ENCODE measurements at places on chromosomes 4 and X.

DNA sequence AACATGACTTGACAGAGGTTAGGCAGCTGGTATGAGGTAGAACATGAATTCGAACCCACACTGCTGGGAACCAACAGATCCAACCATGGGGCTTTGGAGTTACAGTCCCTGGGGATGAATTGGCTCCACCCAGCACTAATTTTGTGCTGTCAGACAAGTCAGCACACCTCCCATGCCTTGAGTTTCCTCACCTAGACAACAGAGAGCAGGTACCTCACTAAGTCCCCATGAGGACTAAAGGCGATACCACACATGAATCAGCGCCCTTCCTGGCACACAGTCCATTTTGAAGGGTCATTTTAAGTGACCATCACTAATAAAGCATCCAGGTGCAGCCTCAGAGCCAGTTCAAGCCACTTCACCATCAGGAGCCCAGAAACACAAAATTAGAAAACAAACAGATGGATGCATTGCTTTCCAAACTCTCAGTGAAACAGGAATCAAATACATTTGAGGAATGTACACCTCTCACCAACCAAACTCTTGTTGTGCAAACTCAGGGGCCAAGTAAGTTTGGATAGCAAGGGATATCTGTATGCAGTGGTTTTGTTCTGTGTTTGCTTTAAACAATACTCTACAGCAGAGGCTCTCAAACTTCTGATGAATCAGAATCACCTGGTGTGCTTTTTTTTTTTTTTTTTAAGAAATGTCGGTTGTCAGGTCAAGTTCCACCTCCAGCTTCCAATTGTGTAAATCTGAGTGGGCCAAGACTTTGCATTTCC is 10.1 kb downstream of the IDS start:
- no peak for DNase-seq

GRCh38 chrX:87299563-87300160 is 217.9 kb upstream of the KLHL4 start:
- DNase-seq: no peak

GRCh38 chr4:75733369-75733768 is 9.0 kb downstream of the USO1 start:
- no peak for DNase-seq

DNA sequence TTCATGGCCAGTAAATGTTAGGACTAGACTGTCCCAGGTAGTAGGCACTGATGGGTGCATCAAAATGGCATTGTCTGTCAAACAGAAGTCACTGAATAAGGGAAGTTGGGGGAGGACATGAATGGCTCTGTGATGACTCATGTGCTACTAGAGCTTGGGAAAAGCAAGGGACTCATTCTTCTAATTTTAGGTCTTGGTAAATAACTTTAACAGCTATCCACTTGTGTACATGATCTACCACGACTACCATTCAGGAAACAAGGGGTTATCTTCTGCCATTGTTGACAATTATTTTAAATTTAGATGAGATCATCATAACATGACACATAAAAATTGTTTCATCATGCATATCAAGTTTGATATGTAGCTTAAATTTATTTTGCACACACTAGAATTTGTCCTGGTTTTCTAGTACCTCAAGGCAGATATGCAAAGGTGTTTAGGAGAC is 6.3 kb downstream of the AREG start:
- DNase-seq: no peak

- no peak for DNase-seq
These were observed 82.8 kb downstream of the MAGEB10 start for GRCh38 chrX:27890611-27891010.

DNA sequence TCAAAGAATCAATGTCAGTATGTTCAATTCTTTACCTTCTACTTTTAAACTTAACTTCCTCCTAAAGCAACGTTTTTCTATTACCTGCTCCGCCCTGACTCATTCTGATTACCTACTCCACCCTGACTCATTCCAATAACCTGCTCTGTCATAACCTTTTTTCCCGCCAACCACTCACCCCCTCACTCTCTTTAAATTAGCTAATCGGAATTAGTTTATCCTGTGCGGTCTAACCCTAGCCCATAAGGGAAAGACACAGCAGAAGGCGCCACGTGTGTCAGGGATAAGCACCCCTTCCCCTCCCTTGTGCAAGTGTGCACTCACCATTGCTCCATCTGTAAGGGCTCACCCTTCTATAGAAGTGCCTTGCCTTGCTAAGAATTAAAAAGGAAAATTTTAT is 64.4 kb downstream of the EIF4E start:
- DNase-seq: no peak

DNA sequence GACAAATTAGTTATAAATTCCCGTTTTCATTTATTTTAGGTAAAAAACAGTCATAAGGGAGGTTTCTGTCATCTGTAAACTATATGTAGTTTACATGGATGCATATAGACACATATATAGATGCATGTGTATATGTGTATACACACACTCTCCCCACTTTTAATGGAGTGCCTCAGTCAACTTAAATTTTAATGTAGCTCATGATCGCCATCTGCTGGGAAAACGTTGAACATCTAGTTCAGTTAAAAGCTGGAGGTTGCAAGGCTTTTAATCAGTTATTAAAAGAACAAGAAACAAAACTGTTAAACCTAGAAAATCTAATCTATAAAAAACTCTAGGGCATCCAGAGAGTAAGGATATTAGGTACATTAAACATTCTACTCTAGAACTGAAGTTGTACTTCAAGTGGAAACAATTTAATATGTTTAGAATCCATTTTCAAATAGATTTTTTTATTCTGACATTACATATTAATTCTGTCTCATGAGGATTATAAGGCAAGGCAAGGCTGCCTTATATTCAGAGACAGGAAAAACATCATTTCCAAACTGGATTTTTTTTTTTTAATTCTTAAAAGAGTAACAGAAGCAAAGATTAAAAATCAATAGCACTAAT is 122.6 kb downstream of the SHISA3 start:
- DNase-seq: no peak

GRCh38 chr4:15836362-15836761 is 58.2 kb downstream of the CD38 start:
- no peak for DNase-seq

DNA sequence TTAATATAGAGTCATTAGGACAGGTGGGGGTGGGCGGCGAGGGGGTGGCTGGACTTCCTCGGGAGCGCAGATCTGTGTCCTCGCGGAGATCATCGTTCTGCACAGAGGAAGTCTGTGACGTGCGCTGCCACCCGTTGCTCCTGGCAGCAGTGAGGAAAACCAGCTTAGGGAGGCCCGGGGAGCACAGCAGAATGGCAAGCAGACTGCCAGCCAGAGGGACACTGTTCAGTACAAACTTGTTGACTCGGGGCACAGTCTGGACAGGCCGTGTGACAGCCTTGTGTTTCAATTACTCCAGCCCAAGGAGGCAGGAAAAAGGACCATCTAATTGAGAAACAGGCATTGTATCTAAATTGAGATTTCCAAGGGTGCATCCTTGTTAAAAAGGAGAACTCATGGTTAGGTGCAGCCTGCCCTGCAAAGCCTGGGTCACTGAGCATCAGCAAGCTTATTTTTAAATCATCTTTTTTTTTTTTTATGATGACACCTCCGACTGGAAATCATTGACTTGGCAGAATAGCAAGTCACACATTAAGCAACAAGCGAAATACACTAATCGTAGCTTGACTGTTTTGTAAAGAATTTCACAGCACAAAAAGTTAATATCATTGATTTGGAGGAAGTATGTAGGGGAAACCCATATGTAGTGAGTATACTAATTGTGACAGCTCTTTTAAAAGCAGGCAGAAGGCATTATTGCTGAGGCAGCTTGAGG is 512.0 kb upstream of the FAT1 start:
- DNase-seq: no peak

DNA sequence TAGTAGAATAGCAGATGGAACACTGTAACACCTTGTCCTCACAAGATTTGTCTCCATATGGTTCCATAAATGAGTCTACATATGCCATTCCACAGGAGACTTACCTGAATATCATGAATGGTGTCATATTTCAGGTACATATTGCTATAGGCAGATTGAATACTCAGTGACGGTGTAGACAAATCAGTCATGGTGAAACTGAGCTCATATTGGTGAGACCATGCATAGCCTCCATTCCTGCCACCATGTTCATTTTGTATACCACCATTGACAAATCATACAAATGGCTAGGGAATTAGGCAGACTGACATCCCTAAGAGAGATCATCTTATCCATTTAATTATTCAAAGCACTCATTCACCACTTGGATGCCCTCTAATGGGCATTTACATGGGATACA is 38.0 kb upstream of the SPP1 start:
- DNase-seq: no peak

GRCh38 chr4:4486969-4487368 is 54.9 kb downstream of the STX18 start:
- no peak for DNase-seq

DNA sequence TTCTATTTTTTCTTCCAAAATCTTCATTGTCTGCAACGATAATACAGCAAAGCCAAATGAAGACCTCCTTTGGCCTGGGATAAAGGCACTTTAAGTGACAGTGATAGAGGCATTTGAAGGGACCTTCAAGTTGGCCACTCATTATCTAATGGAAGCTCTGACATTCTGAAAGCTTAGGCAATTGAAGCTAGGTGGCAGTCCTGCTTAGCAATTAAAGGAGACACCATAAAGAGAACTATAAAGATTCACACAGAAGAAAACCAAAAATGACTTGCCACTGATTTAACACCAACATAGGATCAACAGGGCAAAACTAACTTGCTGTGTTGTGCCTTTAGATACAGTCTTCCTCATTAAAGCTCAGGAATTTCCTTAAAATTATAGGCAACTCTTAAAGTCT is 103.3 kb upstream of the TSPAN7 start:
- no peak for DNase-seq

DNA sequence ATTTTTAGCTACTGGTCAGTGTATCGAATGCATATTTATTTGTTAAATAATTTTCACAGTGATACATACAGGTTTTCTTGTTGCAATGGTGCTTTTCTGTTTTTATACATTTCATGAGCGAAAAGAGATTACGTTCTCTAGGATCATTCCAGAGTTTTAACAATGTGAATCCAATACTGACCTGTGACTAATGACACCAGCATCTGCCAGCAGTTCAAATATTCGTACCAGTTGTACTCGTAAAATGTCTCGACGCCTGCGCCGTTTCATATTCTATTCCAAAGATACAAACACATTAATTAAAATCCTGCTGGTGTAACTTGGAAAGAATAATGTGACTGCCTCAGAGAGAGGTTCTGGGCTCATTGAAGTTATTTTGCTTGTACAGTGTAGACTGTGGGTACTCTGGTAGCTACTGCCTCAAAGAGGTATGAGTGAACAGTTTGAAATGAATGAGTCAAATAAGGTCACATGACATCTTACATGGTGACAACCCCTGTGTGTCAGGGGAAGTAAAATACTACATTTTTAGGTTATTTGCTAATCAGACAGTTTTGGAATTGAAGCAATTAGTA is 80.7 kb downstream of the ZAR1 start:
- no peak for DNase-seq

DNA sequence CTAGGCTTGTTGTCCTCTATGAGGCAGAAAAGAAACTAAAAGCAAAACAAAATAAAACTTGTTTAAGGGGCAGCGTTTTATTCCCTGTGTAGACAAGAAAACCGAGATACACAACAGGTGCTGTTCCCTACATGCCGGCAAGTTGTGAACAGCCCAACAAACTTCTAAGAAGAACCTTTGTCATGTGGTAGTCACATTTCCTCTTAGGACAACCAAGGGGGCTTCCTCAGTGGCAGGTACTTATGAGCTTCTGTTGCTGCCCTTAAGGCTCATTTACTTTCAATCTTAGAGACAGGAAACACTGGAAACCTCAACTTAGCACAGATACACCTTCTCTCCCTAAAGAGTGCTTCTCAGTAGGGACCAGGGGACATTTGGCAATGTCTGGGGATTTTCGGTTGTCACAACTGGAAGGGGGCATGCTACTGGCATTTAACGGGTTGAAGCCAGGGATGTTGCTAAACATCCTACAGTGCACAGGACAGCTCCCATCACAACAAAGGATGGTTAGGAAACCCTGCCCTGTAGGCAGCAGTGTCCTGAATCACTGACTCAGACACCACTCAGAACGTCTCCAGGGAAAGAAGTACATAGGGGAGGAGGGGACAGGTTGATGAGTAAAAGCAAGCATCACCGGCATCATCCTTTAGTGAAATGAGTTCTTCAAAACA is 111.0 kb downstream of the ASB9 start:
- no peak for DNase-seq

GRCh38 chr4:2721586-2721985 is 34.5 kb downstream of the TNIP2 start:
- DNase-seq: peak; percentile 65

DNA sequence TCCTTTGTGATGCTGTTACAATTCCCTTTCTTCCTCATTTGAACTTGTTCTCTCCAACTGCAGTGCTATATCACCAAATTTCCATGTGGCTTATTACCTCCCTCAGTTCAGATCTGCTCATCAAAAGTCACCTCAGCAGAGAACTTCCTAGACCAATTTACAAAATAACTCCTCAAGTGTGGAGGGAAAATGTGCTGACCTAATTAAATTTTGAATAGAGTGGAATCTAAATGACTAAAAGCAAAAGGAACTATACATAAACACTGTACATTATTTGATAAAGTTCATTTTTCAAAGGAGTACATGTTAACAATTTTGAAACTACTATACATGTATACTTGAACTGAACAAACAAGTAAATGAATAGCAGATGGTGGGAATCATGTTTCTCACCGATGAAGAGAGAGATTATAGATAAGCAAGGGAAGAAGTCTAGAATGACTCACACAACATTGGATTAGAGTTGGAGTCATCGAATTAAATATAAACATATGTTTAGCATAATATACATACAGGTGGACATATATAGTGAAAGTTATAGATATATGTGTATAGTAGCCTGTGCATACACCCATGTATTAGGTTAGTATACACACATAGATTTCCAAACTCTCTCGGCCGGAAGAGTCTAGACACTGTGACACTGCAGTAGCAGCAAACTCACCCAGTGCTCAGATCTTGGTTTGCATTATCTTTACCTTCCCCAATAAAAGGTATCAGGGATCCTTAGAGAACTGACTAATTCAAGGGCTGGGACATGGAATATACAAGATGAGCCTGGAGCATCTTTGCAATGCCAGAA is 318.7 kb downstream of the PCDH18 start:
- DNase-seq: no peak

GRCh38 chr4:138111462-138112000 is 130.6 kb downstream of the SLC7A11 start:
- no peak for DNase-seq

GRCh38 chrX:4930426-4930825 is 1217.0 kb upstream of the PRKX start:
- no peak for DNase-seq

DNA sequence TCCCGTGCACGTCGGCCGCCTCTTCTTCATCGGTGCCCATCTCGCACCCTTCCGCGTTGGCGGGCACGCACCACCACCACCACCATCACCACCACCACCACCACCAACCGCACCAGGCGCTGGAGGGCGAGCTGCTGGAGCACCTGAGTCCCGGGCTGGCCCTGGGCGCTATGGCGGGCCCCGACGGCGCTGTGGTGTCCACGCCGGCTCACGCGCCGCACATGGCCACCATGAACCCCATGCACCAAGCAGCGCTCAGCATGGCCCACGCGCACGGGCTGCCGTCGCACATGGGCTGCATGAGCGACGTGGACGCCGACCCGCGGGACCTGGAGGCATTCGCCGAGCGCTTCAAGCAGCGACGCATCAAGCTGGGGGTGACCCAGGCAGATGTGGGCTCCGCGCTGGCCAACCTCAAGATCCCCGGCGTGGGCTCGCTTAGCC is 1.4 kb downstream of the POU4F2 start:
- DNase-seq: no peak
